T-cell (primary cell): ENCODE measurements at places on chromosomes 12 and 14.
A peak's percentile ranks its signal among the peaks of the same experiment; 100 is the strongest.

- DNase-seq = no peak
Measured at GRCh38 chr12:102755266-102755665, 161.8 kb downstream of the PAH start.

GRCh38 chr12:67446716-67447115, 177.6 kb downstream of the CAND1 start:
- DNase-seq = no peak

GRCh38 chr14:65243766-65244442, 141.6 kb upstream of the MAX start:
- DNase-seq = no peak

- no peak for DNase-seq
Measured at GRCh38 chr14:92360651-92361370, 37.8 kb downstream of the SLC24A4 start.

GRCh38 chr12:63066782-63067181, 84.2 kb downstream of the AVPR1A start:
- no peak for DNase-seq

DNA sequence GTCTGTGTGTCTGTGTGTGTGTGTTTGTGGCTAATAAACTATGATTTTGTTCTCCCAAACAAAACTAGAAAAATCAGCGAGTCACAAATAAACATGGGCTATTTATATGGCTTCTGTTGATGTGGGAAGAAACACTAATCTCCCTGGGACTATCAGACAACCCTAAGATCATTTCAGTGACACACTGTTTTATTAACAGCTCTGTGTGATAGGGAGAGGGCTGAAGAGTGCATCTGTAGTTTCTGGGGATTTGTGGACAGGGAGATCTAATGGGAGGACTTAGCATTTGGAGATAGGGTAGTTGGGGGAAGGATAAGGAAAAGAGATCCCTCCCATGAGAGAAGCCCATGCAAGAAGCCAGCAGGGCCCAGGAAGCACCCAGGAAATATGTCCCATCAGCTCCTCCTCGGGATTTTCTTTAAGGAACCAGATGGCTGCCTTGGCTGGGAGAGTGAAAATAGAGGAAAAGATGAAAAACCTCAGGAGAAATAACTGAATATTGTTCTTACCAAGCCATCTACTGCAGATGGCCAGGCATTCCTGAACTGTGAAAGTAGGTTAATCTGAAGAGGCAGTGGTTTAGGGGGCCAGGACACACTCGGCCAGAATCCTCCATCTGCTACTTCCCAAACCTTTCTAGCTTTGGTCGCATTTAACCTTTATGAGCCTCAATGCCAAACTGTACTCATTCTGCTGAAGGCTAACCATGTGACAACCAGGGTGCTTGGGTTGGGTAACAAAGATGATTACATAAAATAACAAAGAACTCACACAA, 253.4 kb downstream of the BTG1 start:
- no peak for DNase-seq

DNA sequence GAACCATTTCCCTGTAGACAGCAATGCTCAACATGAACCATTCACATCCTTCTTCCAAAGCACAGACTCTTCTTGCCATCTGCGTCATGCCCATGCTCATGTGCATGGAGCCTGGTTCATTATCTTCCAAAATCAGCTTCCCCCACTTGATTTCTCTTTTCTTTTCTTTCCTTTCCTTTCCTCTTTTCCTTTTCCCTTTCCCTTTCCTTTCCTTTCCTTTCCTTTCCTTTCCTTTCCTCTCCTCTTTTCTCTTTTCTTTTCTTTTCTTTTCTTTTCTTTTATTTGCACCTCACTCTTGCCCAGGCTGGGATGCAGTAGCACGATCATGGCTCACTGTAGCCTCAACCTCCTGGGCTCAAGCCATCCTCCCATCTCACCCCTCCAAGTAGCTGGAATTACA, 37.5 kb downstream of the WIF1 start:
- no peak for DNase-seq

DNA sequence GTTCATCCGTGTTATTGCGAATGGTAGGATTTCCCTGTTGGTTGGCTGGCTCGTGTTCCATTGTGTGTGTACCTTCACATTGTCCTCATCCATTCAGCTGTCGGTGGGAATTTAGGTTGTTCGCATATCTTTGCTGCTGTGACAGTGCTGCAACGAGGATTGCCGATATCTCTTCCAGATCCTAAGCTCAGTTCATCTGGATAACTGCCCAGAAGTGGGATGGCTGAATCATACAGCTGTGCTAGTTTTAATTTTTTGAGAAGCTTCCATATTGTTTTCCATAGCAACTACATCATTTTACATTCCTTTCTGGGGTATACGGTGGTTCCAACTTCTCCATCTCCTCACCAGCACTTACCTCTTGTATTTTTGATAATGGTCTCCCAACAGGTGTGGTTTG, 292.8 kb upstream of the SFSWAP start:
- DNase-seq = no peak

GRCh38 chr12:62435303-62436163, 31.1 kb upstream of the MON2 start:
- peak; percentile 24 for DNase-seq
